Calu3 (cell line): ENCODE measurements at places on chromosomes 11 and 22. TPM values are rescaled to one million over a fixed set of nuclear protein-coding genes. Genes with fewer than 3 reads are reported as not detected.

DNA sequence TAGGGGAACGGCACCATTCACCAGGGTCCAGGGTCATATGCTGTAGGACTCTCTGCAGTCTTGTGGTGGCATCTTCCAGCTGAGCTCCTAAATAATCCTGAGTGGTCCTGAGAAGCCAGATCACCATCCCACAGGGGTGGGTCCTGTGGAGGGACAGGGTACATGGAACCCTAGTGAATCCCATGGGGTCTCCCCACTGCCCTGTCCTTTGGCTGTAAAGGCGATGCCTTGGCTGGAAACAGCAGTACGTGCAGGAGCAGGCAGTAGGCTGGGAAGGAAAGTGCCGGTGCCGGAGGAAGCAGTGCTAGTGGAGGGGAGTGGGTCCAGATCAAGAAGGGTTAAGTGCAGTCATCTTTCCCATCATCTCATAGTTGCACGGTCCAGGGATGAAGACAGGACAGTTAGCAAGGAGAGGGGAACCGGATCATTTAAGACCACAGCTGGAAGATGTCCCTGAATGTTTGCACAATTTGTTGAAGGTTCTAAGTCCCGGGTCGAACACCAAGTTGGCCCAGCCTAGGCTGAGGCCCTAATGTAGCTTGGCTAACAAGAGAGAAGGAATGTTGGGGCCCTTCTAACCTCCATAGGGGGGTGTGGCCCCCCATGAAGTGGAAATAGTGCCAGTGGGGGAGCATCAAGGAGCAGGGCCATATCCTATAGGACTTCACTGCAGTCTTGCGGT lies 18.1 kb downstream of the TSPAN32 start:
- H3K27ac ChIP-seq, result no peak overlapping the region
- H3K4me3 ChIP-seq, result no peak overlapping the region
- no peaks in the 10 kb centered on the region for H3K4me1 ChIP-seq

The VPREB1 gene
- not detected in 2 replicates for total RNA-seq

DNA sequence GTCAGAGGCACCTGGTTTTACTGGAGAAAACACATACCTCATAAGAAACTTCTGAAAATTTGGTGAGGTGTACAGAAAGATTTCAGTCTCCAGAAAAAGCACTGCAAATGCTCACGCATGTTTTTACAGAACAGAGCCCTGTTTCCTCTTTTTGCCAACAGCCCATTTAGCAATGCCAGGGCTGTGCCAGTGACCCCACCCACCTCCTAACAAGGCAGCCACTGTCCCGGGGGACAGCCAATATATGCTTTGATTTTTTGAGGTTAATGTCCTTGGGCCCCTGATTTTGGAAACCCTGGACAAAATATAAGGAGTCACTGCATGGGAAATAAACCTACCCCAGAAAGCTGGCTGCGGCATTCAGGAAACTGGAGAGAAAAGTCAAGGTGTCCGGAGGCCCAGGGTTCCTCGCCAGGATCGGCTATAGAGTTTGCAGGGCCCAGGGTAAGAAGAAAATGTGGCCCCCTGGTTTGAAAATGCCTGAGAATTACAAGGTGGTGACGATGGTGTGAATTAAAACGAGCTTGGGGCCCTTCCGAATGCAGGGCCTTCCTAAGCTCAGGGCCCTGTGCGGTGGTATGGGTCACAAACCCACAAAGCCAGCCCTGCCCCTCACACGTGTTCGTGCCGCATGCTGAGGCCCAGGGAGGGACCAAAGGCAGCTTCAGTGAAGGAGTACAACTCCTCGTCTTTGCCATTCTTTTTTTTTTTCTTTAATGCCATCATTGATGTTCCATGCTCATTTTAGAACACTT lies 71.1 kb upstream of the WNT7B start:
- H3K4me1 ChIP-seq, result peaks cover 8% of the 10 kb centered on the region
- H3K27ac ChIP-seq, result no peak overlapping the region
- no peaks in the 10 kb centered on the region for H3K27me3 ChIP-seq

The DUSP8 gene
- 12.1 and 14.0 TPM in 2 replicates for total RNA-seq

- no peak overlapping the region for H3K4me3 ChIP-seq
- no peak overlapping the region for H3K27ac ChIP-seq
- H3K27me3 ChIP-seq, result peaks cover 96% of the 10 kb centered on the region
- no peak for DNase-seq
Observed at GRCh38 chr11:45649544-45650165, 15.8 kb downstream of the CHST1 start.

- peaks cover 93% of the 10 kb centered on the region for H3K27me3 ChIP-seq
- no peaks in the 10 kb centered on the region for H3K4me1 ChIP-seq
- H3K36me3 ChIP-seq, result no peaks in the 10 kb centered on the region
- H3K4me3 ChIP-seq, result no peak overlapping the region
Observed at GRCh38 chr22:22897091-22897490, 9.5 kb downstream of the IGLL5 start.

The TEX12 gene
- total RNA-seq, result not detected in 2 replicates

The SYT7 gene
- 4.4 and 6.3 TPM in 2 replicates for total RNA-seq

GRCh38 chr11:128522055-128522942 lies 65.1 kb downstream of the ETS1 start:
- peak overlapping the region; percentile 76 for H3K4me3 ChIP-seq
- peaks cover 29% of the 10 kb centered on the region for H3K36me3 ChIP-seq
- H3K4me1 ChIP-seq, result peaks cover 48% of the 10 kb centered on the region
- no peaks in the 10 kb centered on the region for H3K27me3 ChIP-seq
- peak overlapping the region; percentile 65 for H3K27ac ChIP-seq

- no peaks in the 10 kb centered on the region for H3K36me3 ChIP-seq
- H3K27me3 ChIP-seq, result peaks cover 30% of the 10 kb centered on the region
- no peak overlapping the region for H3K27ac ChIP-seq
- no peak overlapping the region for H3K4me3 ChIP-seq
- no peak for DNase-seq
- no peaks in the 10 kb centered on the region for H3K4me1 ChIP-seq
Observed at GRCh38 chr11:11148596-11148995, 204.5 kb downstream of the CSNK2A3 start.
